ENCODE measurements at places on chromosomes 3 and 15.

GRCh38 chr15:88859550-88859949, 35.8 kb downstream of the HAPLN3 start:
- no peak for DNase-seq

GRCh38 chr3:148604270-148605085, 93.2 kb upstream of the AGTR1 start:
- no peak for DNase-seq

GRCh38 chr15:52730173-52730572, 51.0 kb upstream of the ATOSA start:
- no peak for DNase-seq

DNA sequence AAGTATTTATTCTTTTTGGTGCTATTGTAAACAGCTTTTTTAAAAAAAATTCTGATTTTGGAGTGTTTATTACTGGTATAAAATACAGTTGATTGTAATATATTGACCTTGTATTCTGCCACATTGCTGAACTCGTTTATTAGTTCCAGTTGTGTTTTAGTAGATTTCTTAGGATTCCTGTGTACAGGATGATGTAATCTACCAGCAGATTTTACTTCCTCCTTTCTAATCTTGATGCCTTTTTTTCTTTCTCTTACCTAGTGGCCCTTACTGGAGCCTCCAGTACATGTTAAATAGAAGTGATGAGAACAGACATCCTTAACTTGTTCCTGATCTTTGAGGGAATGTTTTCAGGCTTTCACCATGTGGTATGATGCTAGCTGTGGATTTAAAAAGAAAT, 70.4 kb upstream of the KY start:
- no peak for DNase-seq

DNA sequence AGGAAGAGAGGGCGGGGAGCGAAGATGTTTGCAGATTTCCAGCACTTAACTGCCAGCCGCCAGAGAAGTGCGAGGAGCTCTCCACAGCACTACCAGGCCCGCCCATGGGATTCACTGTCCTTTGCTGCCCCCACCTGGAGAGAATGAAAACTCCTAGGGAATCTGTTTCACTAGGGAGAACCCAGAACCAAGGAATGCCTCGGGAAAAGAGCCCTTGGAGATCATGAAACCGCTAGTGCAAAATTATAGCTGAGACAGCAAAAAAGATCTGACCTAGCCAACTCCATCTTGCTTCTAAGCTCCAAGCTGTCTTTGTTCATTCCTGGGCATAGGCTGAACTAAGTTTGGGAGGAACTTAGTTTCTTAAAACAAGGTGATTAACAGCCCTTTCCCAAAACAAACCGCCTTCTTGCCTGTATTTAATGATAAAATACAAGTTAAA, 82.6 kb upstream of the GCNT3 start:
- DNase-seq = peak; percentile 84

DNA sequence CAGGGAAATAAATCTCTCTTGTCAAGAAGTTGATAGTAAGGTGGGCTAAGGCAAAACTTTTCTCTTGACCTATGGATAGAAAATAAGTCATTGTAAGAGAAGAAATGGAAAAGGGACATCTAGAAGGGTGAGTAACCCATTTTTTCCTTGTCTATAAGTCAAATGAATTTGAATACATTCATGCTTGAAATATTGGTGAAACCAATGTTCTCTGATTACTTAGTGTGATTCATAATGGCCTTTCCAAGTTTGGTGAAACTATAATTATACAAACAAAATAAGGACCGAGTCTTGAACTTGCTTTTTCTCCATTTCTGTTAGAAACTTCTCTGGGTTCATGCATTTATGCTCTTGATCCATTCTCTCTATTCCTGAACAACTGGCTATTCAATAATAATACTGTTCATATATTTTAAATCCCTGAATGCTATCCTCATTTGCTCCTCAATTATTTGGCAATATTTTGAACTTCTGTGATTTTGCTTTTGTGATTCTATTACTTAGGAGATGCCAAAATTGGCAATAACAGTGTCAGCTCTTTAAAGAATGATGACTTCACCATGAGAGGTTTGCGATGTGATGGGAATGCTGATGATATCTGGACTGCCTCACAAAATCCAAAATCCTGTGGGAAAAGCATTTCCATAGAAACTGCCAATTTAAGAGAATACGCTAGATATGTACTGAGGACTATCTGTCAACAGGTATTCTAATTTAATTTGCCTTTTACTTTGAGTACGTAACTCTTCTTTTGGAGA, 12.3 kb downstream of the P2RY12 start:
- DNase-seq = no peak

DNA sequence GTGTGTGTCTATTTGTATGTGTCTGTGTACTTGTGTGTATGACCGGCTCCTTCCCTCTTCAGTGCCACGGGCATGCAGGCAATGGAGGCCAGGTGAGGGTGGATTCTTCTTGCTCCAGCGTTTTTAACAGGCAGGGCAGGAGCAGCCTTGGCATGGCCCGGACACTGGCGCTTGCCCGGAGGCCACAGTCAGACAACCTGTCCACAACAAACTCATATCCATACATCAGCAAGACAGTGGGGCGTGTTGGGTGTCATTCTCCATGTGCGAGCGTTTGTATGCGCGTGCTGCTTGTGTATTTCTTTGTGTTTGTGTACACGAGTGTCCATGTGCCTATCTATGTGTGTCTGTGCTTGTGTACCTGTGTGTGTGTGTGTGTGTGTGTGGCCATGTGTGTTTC, 29.8 kb downstream of the PTH1R start:
- DNase-seq = no peak

DNA sequence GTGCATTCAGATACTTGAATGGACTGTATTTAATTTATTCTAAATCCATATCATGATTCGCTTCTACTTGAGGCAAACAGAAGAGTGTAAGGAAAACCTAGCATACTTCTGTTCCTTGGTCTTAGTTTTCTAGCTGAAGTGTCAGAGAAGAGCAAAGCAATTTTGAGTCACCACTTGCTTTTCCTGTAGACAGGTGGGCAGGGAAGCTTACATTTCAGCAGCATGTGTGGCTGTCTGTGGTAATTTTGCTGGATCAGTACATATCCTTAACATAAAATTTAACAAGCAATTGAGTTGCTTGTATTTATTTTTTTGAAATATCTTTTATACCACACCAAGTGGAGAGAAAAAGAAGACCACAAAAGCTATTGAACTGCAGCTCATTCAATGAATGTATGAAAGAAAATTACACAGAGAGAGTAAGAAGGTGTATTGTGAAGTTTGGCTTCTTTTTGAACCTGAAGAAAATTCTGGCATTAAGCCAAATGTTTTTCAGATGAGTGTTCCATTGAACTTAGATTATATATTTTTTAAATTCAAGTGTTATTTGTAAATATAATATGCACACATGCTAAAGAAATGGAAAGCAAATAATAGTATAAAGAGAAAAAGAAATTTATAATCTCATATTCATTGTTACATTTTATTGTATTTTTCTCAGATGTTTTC, 747.6 kb downstream of the NAALADL2 start:
- DNase-seq = no peak

- DNase-seq = no peak
Measured at GRCh38 chr3:129424185-129424841, 4.1 kb downstream of the EFCAB12 start.

- DNase-seq = no peak
Measured at GRCh38 chr15:98660055-98660454, 11.7 kb downstream of the IGF1R start.

DNA sequence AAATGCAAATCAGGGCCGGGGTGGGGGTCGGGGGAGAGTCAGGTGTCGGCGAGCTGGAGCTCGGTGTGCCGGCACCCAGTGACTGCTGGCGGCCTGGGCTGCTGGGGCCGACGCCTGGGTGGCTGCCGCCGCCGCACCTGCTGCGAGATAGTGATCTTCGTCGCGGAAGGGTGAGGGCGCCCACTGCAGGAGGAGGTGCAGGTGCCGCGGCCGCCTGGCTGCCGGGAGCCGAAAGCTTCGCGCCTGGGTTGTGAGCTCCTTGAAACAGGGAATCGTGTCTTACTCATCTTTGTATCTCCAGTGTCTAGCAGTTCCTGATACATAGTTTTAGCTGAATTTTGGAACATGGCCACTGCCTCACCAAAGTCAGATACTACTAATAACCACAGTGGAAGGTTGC, 64.0 kb upstream of the CPOX start:
- peak; percentile 10 for DNase-seq

DNA sequence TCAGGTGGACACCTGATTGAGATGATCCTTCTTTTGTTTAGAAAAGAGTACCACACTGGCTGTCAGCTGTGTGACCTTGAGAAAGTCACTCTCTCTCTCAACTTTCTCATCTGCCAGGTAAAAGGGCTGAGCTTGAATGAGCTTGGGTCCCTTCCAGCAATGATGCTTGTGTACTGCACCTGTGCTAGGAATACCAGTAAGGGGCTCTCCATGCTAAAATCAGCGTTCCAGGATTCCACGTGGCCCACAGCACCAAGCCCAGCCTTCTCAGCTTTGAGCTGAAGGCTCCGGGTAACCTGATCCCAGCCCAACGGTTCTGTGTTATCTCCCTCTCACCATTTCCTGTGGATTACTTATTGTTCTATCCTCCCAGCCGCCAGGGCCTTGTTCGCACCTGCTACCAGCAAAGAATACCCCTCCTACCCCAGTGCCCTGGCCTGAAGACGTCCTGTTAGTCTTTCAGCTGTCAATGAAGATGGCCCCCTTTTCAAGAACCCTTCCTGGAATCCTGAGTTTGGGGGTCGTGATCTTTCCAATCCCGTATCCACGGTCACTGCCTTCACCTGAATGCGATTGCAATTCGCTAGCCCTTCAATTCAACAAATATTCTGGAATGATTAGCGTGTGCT, 54.2 kb upstream of the CGNL1 start:
- no peak for DNase-seq

- no peak for DNase-seq
Measured at GRCh38 chr3:149430216-149430615, 44.3 kb upstream of the TM4SF4 start.

GRCh38 chr3:187919544-187919943, 174.3 kb upstream of the BCL6 start:
- DNase-seq = no peak

GRCh38 chr3:8555113-8555661, 53.6 kb downstream of the LMCD1 start:
- DNase-seq = no peak

- DNase-seq = no peak
Measured at GRCh38 chr3:37645517-37646380, 215.9 kb upstream of the CTDSPL start.

GRCh38 chr3:103495186-103495585, 1060.4 kb downstream of the ZPLD1 start:
- no peak for DNase-seq

GRCh38 chr3:149739396-149739795, 12.9 kb downstream of the COMMD2 start:
- no peak for DNase-seq

DNA sequence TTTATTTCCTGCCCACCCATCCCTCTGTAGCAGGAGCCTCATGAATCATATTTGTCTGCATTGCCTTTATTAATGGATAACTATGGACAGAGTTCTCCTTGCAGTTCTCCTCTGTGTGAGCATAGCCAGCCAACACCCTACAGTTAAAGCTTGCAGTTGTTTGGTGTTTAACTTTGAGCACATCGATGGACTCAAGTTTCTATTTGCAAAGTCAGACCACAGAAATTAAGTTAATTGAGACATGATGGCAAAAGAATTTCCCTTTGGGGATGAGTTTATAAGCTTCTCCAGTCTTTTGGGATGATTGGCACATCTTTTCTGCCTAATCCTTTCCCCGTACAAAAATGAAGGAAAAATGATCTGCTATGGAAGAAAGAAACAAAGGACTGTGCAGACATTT, 398.9 kb upstream of the THBS1 start:
- DNase-seq = no peak

DNA sequence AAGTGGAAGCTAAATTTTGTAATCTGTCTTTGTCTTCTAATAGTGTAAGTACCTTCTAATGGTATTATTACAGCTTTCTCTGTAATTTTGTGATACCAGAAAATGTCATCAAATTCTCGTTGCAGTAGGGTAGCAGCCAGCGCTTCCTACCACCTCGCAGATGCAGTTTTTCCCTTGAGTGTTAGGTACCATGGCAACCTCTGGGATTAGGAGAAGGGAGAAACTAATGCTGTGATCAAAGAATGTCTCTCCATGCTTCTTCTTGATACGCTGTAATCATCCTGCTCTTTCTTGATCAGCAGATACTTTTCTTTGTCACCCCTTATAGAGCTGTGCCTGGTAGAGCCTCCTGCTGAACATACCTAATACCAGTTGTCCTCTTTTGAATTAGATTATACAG, 27.7 kb downstream of the SRP14 start:
- no peak for DNase-seq

DNA sequence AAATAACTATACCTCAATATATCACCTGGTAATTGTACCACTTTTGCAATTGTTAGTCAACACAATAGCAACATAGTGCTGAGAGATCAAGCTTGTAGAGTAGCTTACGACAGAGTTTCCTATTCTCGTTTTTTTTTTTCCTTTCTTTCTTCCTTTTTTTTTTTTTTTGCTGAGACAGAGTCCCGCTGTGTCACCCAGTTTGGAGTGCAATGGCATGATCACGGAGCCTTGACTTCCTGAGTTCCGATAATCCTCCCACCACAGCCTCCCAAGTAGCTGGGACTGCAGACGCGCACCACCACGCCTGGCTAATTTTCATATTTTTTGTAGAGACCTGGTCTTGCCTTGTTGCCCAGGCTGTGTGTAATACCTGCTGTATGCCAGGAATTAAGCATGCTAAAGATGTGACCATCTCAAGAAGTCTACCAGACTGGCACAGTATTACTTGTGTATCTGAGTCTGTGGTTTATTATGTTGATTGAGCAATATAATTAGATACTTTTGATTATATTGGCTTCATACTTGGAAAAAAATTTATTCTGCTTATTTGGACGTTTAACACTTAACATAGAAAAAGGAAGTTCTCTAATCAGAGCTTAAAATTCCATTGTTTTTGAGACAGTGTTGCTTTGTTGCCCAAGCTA, 3.0 kb downstream of the SELENOT start:
- DNase-seq = no peak

DNA sequence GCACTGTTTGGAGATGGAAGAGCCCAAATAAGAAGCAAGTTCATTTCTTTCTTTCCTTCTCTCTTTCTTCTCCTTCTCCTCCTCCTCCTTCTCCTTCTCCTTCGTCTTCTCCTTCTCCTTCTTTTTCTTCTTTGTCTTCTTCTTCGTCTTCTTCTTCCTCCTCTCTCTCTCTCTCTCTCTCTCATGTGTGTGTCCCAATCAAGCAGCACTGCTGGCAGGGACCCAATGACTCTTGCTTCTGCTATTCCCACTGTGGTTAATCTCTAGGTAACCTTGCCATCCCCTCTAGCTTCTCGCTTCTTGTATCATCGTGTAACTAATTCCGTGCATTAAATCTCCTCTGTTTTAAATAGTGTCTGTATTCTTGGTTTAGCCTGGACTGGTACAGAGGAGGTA, 26.1 kb upstream of the ZNF280D start:
- no peak for DNase-seq

Data from right renal pelvis (tissue), 4 donors.